ENCODE measurements at places on chromosomes 12 and 14.

DNA sequence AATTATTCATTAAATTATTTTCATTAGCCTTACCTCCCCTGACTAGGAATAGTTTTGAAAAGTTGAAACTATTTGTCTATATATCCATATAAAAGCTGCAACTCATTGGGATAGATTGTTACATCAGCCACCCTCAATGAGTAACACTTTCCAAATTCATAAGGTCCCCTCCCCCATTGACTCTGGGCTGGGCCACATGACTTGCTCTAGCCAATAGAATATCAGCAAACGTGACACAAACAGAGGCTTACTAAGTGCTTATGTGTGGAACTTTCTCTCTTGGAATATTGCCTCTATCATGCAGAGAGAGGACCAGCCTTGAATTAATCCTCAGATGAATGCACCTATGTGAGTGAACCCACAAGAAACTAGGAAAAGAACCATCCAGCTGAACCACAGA lies 213.7 kb downstream of the CCDC59 start:
- DNase-seq, result no peak

GRCh38 chr14:32706721-32707519 lies 231.8 kb upstream of the NPAS3 start:
- no peak for DNase-seq

GRCh38 chr14:104931771-104932675 lies 7.3 kb downstream of the PLD4 start:
- no peak for DNase-seq

DNA sequence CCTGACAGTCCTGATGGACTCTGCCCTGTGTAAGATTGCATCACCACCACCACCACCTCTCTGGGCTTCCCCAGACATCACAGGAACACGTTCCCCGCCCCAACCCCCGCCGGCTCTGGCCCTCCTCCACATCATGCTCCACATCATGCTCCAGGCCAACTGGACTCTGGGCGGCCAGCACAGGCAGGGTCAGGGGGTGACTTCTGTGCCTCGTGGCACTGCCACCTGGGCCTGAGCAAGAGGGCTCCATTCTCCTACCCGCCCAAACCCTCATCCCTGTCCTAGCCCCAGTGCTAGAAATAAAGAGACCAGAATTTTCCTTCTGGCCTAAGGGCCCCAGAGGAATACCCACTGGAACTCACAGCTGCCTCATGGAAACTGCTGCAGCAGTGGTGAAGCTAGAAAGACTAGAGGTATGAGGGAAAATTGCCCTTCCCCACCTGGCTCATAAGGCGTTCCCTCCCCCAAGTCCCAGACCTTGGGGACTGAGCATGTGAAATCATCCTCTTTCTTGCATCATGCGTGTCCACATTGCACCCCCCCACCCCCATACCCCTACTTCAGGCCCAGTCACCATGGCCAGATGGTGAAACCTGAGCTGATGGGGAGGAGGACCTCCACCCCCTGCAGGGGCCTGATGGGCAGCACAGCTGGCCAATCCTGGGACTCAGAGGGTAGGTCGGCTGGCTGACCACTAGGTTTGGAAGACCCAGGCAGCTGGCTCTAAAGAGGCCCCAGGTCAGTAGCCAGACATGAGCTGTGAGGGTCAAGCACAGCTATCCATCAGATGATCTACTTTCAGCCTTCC lies at the start of gene INHBE:
Gene INHBE (plus strand): TSS at position 742 of the 808 bp plus-strand sequence. CDS start 230 bp downstream, outside the sequence.
- no peak for DNase-seq

DNA sequence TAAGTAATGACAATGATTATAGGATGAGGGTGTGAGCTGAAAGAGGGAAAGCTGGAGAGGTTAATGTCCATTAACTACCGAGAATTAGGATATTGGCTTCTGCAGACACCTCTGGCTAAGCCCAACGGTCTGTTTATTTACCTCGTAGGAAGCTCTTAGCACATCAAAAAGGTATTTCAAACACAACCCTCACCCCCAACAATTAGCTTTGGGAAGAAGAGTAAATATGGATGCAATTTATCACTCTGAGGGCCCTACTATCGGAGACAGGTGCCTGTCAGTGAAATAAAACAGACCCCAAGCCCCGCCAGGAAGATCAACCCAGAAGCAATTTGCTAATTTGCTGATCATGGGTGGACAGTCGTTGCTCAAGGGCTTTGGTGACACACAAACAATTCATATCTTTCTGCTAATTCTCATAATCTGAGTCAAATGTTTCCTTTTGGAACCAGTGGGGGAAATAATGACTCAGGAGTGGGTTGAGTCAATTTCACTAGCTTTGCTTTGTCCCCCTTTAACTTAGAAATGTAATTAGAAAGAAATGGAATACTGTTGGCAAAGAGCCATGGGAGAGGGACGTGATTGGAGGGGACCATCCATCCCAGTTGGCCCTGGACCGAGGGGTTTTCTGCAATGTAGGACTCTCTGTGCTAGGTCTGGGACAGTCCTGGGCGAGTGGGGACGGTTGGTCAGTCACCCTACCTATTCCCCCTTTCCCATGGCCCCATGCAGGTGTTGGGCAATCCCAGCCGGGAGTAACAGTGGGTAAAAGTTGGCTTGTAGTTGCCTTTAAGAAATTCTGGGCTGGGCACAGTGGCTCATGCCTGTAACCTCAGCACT lies 99.1 kb upstream of the MED13L start:
- DNase-seq, result peak; percentile 60

DNA sequence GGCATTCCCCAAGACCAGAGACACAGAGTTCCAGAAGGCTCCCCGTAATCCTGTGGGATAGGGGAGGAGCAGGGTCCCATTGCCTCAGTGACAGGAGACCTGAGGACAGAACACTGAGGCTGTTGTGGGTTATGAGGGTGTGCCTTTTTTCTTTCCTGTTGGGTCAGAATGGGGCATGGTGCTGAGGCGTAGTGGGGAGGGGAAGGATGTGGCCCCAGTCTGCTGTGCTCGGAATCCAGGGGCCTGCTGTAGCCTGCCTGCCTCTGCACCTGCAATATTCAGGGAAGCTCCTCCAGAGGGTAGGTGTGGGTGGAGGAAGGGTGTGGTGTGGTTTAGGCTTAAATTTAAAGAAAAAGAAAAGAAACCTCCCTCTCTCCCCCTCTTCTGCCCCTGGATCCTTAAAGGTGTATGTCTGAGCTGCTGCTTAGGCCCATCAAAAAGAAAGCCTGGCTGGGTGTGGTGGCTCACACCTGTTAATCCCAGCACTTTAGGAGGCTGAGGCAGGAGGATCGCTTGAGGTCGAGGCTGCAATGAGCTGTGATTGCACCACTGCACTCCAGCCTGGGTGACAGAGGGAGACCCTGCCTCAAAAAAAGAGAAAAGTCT lies 18.7 kb downstream of the PLEKHG3 start:
- DNase-seq, result no peak

- DNase-seq, result no peak
Observed at GRCh38 chr12:2844786-2845185, 10.0 kb upstream of the NRIP2 start.

DNA sequence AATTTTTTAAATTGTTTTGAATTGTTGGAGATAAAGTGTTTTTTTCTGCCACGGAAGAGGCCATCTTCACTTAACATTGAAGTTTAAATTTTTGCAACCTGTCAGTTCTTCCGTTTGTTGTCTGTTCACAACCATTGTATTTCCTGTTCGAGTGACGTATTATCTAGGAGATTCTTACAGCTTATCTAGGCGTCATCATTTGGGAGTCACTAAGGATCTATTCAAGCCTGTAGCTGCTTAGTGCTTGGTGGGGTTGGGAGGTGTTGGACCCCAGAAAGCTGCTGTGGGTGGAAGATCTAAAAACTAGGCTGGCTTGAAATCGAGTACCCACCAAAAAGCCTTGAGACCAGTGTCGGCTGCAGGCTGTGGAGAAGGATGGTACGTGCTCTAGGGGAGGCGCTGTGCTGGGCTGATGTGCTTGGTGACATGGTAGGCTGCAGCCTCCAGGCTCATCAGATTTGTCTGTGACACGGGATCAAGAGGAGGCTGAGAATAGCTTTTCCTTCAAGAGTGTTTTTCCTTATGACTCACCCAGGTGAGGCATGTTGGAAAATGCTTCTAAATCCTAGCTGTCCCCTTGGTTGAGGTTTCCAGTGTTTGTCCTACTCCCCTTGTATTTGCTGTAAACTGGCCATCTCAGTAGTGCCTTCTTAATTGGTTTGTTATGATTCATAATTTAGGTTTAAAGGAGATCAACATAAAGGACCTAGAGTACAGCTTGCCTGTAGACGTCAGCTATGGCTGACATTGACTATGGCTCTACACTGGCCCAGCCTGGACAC lies 57.8 kb downstream of the ATG14 start:
- no peak for DNase-seq

- no peak for DNase-seq
Observed at GRCh38 chr12:131980263-131980662, 30.5 kb downstream of the EP400 start.

- no peak for DNase-seq
Observed at GRCh38 chr12:42683933-42684801, 94.6 kb upstream of the PRICKLE1 start.

DNA sequence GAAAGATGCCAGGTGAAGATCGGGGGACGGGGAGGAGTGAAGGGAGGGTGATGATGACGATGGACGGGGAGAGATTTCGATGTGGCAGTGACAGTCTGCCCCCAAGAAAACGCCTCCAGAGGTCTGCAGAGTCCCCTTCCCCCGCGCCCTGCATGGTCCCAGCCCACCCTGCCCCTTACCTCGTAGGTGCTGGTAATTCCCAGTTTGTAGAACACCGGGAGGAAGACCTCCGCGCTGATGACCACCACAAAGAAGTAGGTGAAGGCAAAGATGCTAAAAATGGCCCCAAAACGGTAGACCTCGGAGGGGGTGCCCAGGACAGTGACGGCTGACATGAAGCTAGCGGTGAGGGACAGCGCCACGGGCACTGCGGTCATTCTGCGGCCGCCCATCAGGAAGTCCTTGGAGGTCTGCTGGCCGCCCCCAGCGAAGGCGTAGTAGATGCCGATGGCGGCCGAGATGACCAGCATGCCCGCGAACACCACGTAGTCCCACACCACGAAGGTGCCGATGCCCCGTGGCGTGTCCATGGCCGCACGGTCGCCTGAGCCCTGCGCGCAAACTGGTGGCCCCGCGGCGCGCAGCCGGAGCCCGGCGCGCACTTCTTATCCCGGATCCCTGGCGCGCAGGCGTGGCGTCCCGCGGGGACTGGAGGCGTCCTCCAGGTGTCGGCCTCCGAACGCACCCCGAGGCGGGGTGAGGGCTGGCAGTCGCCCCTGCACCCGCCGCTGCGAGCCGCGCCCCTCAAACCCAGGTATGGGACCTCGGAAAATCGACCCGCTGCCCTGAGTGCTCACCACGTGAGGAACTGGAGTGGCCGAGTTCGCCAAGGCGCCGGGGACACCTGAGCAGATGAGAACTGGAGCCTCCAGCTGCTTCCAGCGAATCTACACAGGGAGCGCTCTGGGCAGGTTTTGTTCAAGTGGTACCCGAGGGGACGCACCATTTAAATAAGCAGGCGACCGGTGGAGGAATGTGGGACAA lies at the start of gene SLC5A8:
Gene SLC5A8 (minus strand): TSS at position 920 of the 984 bp plus-strand sequence. CDS start 390 bp downstream, at position 530.
- no peak for DNase-seq

GRCh38 chr12:64109706-64110105 lies 112.4 kb downstream of the KICS2 start:
- no peak for DNase-seq

DNA sequence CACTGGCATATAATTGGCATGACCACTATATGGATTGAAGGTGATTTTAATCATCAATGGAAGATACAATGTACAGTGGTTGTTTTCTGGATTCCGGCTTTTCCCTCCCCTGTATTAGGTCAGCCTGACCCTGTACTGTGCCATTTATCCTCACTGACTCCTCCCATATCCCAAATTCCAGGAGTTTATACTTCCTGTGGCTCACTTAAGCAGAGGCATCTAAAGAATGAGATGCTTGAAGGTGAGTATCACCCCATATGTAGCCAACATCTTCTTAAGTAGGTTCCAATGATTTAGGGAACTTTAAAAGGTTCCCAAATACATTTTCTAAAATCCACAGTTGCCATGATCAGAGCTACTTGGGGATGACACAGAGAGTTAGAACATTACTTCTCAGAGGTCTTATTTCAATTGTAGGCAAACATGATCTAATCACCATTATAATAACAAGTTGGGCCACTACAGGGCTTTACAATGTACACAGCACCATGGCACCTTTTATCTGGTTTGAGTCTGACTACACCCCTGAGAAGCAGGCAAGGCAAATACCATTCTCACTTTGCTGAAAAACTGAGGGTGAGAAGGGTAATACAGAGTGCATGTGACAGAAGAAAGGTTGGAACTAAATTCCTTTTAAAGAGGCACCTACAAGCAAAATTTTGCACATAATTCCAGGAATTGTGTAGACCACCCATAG lies 212.3 kb upstream of the GARIN6 start:
- no peak for DNase-seq

GRCh38 chr12:51837286-51837685 lies 11.2 kb downstream of the FIGNL2 start:
- DNase-seq, result no peak

GRCh38 chr14:78697341-78697740 lies 527.2 kb downstream of the NRXN3 start:
- peak; percentile 42 for DNase-seq

DNA sequence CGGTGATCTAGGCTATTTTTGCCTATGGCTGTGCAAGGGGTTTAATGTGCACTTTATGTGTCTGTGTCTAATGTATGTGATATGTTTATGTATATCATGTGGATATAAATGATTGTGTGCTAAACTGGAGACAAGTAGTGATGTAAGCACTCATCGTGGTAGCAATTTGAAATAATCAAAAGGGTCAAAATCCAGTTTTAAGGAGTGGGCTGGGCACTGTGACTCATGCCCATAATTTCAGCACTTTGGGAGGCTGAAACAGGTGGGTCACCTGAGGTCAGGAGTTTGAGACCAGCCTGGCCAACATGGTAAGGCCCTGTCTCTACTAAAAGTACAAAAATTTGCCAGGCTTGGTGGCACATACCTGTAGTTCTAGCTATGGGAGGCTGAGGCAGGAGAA lies 2.8 kb downstream of the EDDM3A start:
- DNase-seq, result no peak

DNA sequence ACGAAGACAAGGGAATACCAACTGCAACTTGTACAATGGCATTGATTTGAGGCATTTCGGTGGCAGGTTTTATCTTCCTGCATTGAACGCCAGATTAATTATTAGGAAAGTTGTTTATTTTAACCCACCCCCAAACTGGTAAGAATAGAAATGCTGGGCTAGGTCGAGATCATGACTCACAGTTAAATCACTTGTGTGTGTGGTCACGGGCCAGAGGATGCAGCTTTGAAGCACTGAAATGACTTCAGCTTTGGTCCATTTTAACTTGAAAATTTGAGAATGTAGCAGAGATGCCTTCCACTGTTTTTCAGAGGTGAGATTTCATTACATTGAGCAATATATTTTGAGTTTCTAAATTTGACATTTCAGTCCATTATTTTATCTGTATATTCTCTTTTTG lies 23.6 kb upstream of the KCNH3 start:
- DNase-seq, result no peak

- no peak for DNase-seq
Observed at GRCh38 chr14:98174041-98174440, 1098.0 kb downstream of the BCL11B start.

GRCh38 chr12:111570084-111570961 lies 28.8 kb downstream of the ATXN2 start:
- no peak for DNase-seq

DNA sequence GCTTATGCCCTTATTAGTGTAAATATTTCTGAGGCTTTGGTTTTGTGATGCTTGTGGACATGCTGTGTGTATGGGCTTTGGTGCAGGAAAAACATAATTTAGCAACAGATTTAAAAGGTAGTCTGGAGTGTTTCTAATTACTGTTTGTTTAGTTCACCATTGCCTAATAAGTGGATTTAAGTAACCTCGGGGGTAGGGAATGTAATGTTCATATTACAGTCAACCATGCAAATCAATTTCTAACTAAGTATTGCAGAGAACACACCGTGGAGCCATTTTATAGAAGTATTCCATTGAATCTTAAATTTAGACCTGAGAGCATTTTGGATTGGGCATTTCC lies 53.5 kb downstream of the ANO6 start:
- no peak for DNase-seq
